ENCODE measurements at places on chromosomes 2 and 18.

GRCh38 chr2:132977812-132978529 is 308.0 kb upstream of the LYPD1 start:
- DNase-seq, result peak; percentile 42

DNA sequence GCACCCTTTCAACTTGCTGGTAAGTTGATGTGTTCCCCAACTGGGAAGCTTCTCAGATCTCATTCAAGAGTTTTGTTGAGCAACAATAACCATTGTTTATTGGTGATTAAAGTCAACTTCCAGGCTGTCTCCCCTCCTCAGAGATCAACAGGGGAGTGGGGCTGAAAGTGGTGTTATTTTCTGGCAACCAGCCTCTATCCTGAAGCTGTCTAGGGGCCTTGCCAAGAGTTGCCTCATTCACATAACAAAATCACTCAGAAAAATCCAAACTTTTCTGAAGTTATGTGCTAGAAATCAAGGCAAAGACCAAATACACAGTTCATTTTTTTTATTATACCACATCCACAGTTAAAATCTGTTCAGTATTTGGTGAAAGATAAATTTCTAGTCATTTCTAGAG is 788.4 kb downstream of the LRRTM4 start:
- DNase-seq, result no peak

- no peak for DNase-seq
Observed at GRCh38 chr2:160609346-160609745, 115.7 kb upstream of the RBMS1 start.

DNA sequence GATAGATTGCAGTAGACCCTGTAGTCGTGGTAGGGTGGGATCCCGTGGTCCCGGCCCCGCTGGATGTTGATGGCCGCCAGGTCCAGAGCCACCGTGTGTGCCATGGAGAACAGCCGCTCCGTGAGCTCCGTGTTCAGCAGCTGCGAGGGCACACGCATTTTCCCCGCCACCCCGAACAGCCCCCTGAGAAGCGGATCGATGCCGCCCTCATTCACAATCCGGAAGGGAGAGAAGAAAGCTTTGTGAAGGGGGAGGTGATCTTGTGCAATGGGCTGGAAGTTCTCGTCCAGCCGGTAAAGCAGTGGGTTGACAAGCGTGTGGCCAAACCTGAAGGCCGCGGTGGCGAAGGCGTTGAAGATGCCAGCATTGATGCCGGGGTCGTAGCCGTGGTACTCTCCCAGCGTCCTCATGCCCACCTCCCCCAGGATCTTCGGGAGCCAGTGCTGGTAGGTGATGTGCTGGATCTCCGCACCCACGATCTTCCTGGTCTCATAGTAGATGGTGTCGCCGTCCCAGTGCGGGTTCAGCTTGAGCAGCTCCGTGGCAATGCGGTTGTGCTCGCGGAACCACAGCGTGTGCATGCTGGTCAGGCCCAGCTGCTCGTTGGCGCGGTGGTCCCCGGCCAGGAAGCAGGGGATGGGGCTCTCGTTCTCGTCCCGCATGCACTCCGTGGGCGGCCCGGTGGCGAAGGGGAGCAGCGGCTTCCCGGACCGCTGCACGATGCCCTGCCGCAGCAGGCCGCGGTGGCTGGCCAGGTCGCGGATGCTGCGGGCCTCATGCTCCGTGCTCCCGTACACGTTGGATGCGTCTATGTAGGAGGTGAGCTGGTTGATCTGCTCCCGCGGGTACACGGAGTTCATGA is 95.8 kb downstream of the PXDN start:
- DNase-seq, result no peak

GRCh38 chr2:235445116-235445515 is 48.7 kb upstream of the AGAP1 start:
- DNase-seq, result no peak

- no peak for DNase-seq
Observed at GRCh38 chr18:71011389-71011788, 722.5 kb downstream of the SOCS6 start.

DNA sequence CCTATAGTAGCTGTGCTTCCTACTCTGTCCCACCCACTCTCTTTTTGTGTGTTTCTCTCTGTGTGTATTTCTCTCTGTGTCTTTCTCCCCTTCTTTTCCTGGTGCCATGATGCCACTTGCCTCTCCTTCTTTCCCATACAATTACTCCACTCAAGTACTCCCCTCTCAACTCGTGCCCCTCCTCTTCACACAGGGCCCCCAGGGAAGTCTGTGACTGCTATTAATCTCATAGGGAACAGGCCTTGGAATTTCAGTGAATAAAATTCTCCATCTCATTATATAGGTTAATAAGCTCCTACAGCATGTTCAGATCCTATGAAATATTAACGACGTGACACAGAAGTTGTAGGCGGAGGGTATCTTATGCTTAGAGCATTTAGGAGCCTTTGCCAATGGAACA is 205.9 kb upstream of the EPHA4 start:
- DNase-seq, result no peak

DNA sequence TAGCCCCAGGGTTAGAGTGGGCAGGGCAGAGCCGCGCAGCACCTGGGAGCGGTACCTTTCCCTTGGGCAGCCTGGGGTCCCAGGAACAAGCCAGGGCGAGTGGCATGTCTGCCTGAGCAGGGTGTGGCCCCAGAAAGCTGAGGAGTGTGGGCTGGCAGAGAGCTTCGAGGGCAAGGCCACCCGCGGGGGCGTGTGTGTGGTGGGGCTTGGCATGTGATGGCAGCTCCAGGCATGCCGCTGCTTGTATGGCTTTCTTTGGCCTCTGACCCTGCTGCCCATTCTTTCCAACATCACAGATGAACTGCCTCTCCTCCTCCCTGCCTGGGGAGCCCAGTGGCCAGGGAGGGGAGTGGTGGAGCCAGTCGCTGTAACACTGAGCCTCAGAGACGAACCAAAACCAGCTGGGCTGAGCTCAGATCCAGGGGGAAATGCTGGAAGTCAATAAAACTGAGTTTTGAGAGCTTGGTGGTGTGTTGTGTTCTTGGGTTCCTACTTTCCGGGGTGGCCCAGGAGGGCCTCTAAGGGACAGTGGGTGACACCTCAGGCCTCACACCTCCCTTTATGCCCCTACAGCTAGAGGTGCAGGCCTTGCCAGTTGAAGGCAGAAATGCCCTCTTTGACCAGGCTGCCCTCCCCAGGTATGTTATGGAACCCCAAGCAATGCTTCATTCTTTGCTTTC is 7.4 kb downstream of the DNAJB2 start:
- DNase-seq, result no peak

Data from astrocyte of the cerebellum (primary cell).